ENCODE measurements at places on chromosomes 11 and 22.

GRCh38 chr11:64069401-64070313 is 33.9 kb downstream of the FLRT1 start:
- H3K4me3 ChIP-seq = no peak overlapping the region
- no peak overlapping the region for H3K27ac ChIP-seq
- peaks cover 4% of the 10 kb centered on the region for H3K4me1 ChIP-seq
- H3K27me3 ChIP-seq = no peaks in the 10 kb centered on the region
- DNase-seq = no peak

DNA sequence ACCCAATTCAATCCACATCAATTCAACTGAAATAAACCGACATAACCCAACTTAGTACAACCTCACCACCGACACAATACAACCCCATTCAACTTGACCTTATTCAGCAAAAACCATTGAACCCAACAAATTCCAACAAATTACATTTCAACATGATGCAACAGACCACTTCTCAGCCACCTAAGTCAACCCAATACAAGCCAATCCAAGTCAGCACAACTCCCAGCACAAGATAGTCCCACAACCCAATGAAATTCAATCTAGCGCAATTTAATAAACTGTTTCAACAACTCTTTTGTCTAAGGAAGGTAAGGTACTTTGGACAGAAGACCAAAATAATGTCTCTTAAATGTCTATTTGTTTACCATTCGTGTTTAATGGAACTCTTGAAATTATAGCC is 226.0 kb downstream of the MIAT start:
- no peaks in the 10 kb centered on the region for H3K36me3 ChIP-seq
- no peaks in the 10 kb centered on the region for H3K27me3 ChIP-seq
- no peak overlapping the region for H3K27ac ChIP-seq

- H3K4me1 ChIP-seq = no peaks in the 10 kb centered on the region
- no peak overlapping the region for H3K4me3 ChIP-seq
- H3K36me3 ChIP-seq = no peaks in the 10 kb centered on the region
- no peak for DNase-seq
Measured at GRCh38 chr22:24843048-24843447, 37.0 kb downstream of the SGSM1 start.

DNA sequence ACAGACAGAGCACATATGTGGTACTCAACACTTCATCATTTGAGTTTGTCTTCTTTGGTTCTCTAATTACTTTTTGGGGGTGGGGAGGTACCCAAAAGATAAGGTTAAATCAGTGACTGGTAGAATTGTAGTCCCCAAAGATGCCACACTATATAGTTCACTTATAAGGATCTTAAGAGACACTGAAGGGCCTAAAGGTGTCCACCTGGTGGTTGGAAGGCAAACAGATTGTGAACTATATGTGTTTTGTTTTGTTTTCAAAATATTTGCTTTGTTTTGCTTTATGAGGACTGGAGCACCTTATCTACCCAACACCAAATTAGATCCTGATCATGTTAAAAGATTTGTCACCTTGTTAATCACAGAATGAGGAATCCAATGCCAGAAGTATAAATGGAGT is 136.1 kb downstream of the DCDC1 start:
- no peak for DNase-seq
- H3K27me3 ChIP-seq = no peaks in the 10 kb centered on the region
- H3K27ac ChIP-seq = no peak overlapping the region
- H3K36me3 ChIP-seq = no peaks in the 10 kb centered on the region
- no peaks in the 10 kb centered on the region for H3K4me1 ChIP-seq

GRCh38 chr11:118057251-118058145 is 19.4 kb upstream of the TMPRSS4 start:
- H3K36me3 ChIP-seq = no peaks in the 10 kb centered on the region
- H3K27ac ChIP-seq = no peak overlapping the region
- DNase-seq = no peak
- H3K27me3 ChIP-seq = peaks cover 12% of the 10 kb centered on the region
- peaks cover 12% of the 10 kb centered on the region for H3K4me1 ChIP-seq

DNA sequence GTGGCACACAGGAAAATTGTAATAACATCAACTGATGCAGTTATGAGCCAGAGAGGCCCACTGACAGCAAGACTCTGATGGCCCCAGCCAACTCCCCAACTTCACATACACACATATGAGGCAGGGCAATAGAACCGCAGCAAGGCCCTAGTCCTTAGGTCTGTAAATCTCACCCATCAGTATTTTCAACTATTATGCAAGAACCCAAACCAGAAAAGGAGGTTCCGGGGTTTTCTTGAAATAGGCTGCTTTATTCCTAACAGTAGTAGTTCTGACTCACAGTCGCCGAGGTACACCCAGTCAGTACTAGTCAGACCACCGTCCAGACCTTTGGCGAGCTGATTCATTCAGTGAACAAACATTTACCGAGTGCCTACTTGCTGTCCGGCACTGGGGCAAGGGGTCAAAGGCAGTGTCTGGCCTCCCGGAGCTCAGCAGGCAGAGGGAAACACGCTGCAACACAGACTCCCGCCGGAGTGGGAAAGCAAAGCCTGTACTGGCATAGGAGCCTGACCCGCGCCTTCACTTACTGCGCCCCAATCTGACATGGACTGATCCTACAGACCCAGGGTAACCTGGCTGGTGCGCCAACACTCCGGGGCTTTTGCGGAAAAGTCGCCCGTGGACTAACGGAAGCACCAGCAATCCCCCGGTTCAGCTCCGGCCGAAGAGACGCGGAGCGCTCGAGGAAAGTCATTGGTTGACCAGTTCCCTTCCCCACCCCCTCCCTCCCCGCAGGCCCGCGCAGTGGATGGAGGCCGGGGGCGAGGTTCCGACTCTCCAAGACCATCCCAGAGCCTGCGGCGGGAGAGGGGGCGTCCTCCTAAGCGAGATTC is 1.3 kb downstream of the PLEKHA7 start:
- peaks cover 4% of the 10 kb centered on the region for H3K4me1 ChIP-seq
- no peaks in the 10 kb centered on the region for H3K36me3 ChIP-seq
- H3K4me3 ChIP-seq = no peak overlapping the region
- peaks cover 29% of the 10 kb centered on the region for H3K27me3 ChIP-seq

DNA sequence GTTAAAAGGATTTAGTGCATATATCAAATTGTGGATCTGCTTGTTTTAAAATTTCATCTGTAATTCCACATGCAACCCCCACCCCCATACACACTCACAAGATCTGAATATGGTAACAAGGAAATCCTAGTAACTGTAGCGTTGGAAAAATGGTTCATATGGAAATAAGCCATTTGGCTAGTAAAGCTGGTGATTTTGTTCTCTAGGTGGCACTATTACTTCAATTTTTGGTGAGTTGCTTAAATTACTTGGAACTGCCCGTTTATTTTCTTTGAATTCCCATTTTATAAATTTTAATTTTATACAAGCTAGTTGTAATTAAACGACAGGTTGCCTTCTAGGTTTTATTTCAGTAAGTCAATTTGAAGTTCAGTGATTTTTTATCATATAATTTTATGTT is 5.3 kb downstream of the BDNF start:
- H3K36me3 ChIP-seq = no peaks in the 10 kb centered on the region
- H3K4me3 ChIP-seq = no peak overlapping the region
- no peak overlapping the region for H3K27ac ChIP-seq
- H3K4me1 ChIP-seq = peaks cover 11% of the 10 kb centered on the region

DNA sequence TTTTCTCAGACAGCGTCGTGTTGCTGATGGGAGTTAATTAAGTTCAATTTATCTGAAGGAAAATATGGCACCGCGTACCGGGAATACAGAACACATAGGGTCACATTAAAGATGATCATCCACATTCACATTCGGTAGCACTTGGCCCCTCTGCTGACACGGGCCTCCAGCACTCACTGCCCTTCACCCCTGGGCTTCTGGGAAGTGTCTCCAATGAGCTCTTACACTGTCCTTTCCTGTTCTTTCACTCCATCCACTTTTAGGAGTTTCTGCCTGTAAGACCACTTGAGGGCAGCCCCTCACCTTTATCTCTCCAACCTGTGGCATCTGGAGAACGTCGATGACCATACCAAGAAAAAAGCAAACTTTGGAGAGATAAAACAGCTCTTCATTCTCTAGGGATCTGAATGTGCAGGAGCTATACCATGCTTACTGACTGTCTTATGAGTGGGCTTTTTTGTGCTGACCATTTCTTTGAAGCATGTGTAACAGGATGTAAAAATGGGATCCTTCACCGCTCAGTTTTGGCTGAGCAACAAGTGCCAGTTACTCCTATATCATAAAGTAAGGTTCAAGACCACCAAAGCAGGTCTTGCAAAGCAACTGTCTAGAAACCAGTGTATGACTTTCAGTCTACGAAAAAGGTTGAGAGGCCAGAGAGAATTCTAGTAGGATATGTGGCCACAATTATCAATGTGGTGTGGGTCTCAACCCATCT is 1.1 kb upstream of the SERGEF start:
- peak overlapping the region; percentile 98 for H3K27ac ChIP-seq
- H3K36me3 ChIP-seq = peaks cover 5% of the 10 kb centered on the region
- DNase-seq = no peak
- peaks cover 44% of the 10 kb centered on the region for H3K4me1 ChIP-seq

DNA sequence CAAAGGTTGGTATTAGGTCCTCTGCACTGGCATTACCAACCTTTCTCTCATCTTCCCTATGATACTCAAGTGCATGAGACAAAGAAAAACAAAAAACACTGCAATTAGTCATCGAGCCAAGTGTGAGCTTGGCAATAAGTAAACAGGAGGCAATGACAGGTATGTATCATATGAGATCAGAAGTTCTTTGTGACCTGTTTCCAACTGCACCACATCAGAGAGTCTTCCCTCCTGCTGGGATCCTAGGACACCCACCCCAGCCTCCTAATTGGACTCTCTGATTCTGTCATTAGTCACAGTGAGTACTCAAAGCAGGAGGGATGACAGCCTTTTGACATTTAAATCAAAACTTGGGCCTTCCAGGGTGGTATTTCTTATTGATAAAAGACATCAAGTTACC is 7.8 kb upstream of the JAML start:
- no peak for DNase-seq
- H3K4me3 ChIP-seq = peak overlapping the region; percentile 0
- no peaks in the 10 kb centered on the region for H3K27me3 ChIP-seq
- peak overlapping the region; percentile 78 for H3K27ac ChIP-seq

GRCh38 chr11:68384530-68385081 is 72.2 kb downstream of the LRP5 start:
- no peaks in the 10 kb centered on the region for H3K36me3 ChIP-seq
- H3K4me1 ChIP-seq = peaks cover 24% of the 10 kb centered on the region
- no peak for DNase-seq
- no peak overlapping the region for H3K4me3 ChIP-seq
- no peaks in the 10 kb centered on the region for H3K27me3 ChIP-seq
- H3K27ac ChIP-seq = no peak overlapping the region

GRCh38 chr22:11066458-11067285 is 4461.3 kb upstream of the OR11H1 start:
- peaks cover 3% of the 10 kb centered on the region for H3K36me3 ChIP-seq
- H3K27ac ChIP-seq = no peak overlapping the region
- no peaks in the 10 kb centered on the region for H3K27me3 ChIP-seq
- H3K4me1 ChIP-seq = no peaks in the 10 kb centered on the region
- H3K4me3 ChIP-seq = no peak overlapping the region

DNA sequence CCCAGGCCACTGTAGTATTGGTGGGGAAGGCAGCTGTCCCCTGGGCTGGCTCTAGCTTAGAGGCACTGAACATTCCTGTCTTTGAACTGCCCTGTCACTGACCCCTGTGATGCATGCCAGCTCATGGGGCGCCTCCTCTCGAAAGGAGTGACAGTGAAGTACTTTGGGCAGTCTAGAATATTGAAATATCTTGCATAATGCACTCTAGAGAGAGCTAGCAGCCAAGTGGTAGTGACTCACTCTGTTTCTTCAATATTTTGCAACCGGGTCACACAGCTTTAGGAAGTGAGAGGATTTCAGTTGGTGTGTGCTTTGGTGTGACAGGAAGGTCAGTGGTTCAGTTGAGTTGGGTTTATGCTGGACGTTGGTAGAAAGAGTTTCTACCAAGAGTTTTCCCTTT is 35.5 kb upstream of the ST14 start:
- H3K27me3 ChIP-seq = peaks cover 21% of the 10 kb centered on the region
- no peak for DNase-seq
- peaks cover 23% of the 10 kb centered on the region for H3K36me3 ChIP-seq
- no peak overlapping the region for H3K27ac ChIP-seq
- H3K4me3 ChIP-seq = no peak overlapping the region

DNA sequence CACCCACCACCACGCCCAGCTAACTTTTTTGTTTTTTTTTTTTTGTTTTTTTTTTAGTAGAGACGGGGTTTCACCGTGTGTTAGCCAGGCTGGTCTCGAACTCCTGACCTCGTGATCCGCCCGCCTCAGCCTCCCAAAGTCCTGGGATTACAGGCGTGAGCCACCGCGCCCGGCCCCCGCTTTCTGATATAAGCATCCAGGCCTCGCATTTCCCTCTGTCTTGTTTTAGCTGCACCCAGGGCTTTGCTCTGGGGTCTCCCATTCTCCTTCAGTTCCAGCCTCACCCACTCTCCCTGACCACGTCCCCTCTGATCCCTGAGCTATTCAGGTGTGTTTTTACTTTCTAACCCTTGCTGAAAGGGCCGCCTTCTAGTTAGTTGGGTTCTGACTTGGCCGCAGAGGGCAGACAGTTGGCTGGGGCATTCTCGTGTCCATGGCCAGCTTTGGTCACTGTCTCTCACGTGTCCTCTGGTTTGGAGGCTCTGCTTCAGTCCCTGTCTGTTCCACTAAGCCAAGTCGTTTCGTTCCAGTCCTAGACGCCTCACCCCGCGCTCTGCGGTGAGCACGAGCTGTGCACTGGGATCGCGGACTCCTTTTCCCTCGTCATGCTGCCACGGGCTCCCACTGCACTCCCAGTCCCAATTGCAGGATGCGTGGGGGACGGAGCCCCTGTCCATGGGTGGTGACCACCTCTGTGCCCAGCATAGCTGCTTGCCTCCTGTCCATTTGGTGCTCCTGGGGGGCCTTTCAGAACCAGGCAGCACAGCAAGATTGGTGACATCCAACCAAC is 6.0 kb upstream of the TNNT3 start:
- no peaks in the 10 kb centered on the region for H3K36me3 ChIP-seq
- no peak overlapping the region for H3K4me3 ChIP-seq
- no peaks in the 10 kb centered on the region for H3K27me3 ChIP-seq
- H3K27ac ChIP-seq = no peak overlapping the region
- no peak for DNase-seq

DNA sequence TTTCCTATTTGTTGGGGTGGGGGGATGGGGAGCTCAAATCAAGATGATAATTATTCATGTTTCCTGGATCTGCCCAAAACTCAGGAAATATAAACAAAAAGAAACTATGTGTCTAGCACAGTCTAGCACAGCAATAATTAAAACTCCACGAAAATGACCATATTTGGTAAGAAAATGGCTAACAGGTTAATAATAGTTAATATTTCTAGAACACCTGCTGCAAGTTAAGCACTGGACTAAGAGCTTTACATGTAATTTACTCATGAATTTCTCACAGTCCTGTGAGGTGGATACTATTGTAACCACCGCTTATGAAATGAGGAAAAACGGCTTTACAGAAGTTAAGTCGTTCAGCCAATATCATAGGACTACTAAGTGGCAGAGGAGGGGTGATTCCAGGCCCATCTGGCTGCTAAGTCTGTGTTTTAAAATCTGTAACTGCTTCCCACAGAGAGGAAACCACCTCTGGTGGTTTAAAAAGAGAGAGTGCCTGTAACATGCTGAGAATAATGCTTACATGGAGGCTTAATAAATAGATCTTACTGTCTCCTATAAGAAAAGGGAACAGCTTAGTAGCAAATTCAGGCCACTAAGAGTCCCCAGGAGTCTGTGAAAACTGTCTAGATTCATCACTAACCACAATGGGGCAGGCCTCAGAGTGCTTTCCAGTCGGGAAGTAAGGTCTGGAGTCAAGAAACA is 11.0 kb upstream of the AMOTL1 start:
- H3K4me1 ChIP-seq = no peaks in the 10 kb centered on the region
- H3K4me3 ChIP-seq = no peak overlapping the region
- no peaks in the 10 kb centered on the region for H3K36me3 ChIP-seq
- H3K27ac ChIP-seq = no peak overlapping the region

GRCh38 chr11:63769042-63769713 is 603 bp upstream of the ZFTA start:
- peaks cover 2% of the 10 kb centered on the region for H3K36me3 ChIP-seq
- H3K27ac ChIP-seq = no peak overlapping the region
- peaks cover 14% of the 10 kb centered on the region for H3K4me1 ChIP-seq
- no peak overlapping the region for H3K4me3 ChIP-seq
- H3K27me3 ChIP-seq = peaks cover 40% of the 10 kb centered on the region
